ENCODE measurements at places on chromosomes 5 and 9. TPM values are rescaled to one million over a fixed set of nuclear protein-coding genes. Genes with fewer than 3 reads are reported as not detected.

DNA sequence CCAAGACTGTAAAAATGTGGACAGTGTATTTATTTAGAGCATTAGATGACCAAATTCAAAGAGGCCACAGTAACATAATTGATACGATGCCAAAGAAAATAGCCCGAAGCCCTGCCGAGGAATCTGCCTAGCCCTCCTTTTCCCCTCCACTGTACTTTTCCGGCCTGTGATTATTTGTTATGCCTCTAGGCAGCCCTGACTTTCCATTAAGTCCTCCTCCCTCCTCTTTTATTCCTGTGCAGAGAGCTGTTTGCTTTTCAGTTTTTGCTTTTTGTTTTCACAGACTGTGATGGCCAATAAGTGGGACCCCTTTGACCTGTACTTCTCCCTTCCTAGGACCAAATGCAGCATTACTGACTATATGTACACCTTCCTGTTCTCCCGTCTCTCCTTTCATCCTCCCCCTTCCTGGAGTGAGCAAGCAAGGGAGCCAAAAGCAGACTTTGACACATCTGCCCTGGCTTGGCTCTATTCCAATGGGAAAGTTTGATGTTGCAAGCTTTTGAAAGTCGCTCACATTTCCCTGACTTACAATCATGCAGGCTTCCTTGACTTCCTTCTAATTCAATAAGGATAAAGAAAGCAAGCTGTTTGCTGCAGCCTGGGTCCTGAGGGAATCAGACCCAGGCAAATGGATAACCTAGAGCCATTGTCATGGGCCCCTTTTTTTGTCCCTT, 76.1 kb downstream of the NREP start:
- no peak overlapping the region for H3K27ac ChIP-seq
- no peak for DNase-seq

The PCDHA13 gene
- not detected for total RNA-seq

The GCNT1 gene
- 13.1 TPM for total RNA-seq

The SLC45A2 gene
- total RNA-seq: not detected

The PCDHB5 gene
- total RNA-seq: not detected

DNA sequence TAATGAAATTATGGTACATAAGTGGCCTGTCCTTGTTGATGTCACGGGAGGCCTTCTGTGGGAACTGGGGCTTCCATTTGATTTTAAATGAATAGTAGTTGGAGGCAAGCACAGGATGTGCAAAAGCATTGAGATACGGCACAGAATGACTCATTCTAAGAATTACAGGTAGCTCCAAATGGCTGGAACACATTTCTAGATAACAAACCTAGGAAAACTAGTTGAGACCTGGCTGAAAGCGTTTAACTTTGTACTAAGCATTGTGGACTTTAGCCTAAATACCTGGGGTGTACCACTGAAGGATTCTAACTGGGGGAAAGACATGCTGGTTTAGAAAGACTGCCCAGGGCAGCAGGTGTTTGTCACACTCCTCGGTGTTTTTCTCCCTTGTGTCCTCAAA, 9.4 kb downstream of the SKP2 start:
- no peak overlapping the region for H3K27ac ChIP-seq
- no peaks in the 10 kb centered on the region for H3K27me3 ChIP-seq
- no peak overlapping the region for H3K4me3 ChIP-seq
- H3K36me3 ChIP-seq: peaks cover 51% of the 10 kb centered on the region

DNA sequence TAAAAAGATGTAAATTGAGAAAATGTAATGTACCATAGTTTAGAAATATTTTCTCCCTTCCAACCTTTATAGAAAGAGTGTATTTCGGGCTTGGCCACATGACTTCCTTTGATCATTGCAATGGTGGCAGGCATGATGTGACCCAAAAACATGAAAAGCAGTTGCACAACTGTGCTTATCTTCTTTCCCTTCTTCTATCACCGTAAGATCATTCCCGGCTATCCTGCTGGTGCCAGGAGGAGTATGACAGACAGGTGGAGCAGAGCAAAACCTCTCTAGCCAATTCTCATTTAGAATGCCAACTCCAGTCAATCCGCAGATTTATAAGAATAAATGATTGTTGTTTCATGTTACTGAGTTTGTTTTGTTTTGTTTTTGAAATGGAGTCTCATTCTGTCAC, 10.6 kb upstream of the TESK1 start:
- no peak for DNase-seq
- H3K27ac ChIP-seq: no peak overlapping the region
- peaks cover 2% of the 10 kb centered on the region for H3K36me3 ChIP-seq
- peaks cover 3% of the 10 kb centered on the region for H3K27me3 ChIP-seq

The POLK gene
- total RNA-seq: 38.0 TPM

DNA sequence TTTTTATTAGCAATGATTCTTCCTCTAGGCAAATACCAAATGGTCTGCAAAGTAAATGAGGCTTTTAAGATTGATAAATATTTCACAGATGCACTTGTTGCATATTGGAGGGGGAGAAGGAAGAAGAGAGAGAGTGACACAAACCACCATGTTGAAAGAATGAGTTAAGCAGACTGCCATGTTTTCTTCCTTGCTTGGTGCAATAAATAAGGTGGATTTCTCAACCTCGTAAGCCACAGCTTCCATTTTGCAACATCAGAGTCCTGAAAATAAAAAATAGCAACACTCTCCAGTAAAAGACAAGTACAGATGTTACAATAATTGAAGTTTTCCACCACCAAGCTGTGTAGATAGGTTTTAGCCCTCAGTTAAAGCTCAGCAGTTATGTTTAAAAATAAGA, 202.9 kb downstream of the SGCD start:
- H3K27me3 ChIP-seq: peaks cover 3% of the 10 kb centered on the region
- no peak overlapping the region for H3K27ac ChIP-seq
- H3K4me3 ChIP-seq: no peak overlapping the region
- DNase-seq: no peak

DNA sequence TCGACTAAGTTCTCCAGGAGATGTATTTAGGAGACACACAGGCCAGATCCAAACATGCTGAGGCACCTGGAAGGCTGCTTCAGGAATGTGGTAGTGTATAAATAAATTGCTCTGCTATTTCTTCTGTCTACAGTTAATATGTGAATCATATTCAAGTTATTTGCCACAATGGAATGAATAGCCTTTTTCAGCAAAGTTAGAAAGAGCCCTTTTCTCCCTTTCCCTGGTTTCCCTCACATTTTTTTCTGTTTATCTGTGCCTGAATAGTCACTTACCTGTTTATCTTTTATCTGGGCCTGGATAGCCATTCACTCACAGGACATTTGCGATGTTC, 44.1 kb upstream of the CLINT1 start:
- no peaks in the 10 kb centered on the region for H3K4me1 ChIP-seq
- H3K27me3 ChIP-seq: peaks cover 9% of the 10 kb centered on the region
- H3K36me3 ChIP-seq: no peaks in the 10 kb centered on the region
- no peak overlapping the region for H3K27ac ChIP-seq
- no peak for DNase-seq

DNA sequence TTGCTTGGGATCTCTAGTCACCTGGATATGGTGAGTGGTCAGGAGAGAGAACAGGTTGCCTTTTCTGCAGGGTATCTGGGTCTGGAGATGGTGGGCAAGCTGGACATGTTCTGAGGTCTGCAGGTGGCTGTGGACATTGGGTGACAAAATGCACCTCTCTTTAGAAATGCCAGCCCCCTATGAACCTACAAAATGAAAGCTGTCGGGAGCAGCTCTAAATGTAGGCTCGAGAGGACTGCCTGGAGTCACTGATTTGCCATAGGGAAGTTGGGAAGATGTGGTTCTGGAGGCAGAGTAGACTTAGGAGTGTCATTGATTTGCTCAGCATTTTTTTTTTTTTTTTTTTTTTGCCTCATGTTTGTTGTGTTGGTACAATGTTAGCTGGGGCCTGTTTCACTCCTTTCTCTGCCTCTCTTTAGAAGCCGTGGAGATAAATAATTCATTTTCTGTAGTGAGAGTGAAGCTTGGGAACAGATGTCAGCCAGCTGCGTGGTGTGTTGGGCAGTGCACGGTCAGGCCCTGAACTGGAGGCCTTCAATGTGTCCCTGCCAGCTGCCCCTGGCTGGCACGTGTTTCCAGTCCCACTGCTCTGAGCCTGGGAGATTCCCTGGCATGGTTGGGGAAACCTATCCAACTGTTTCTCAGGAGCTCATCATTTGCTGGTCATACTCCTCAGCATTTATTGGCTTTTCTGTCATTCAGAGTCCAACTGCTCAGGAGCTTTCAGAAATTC, 5.4 kb downstream of the RGS3 start:
- H3K36me3 ChIP-seq: no peaks in the 10 kb centered on the region
- H3K27ac ChIP-seq: no peak overlapping the region
- H3K27me3 ChIP-seq: no peaks in the 10 kb centered on the region
- H3K4me1 ChIP-seq: no peaks in the 10 kb centered on the region
- no peak overlapping the region for H3K4me3 ChIP-seq

The SPATA31A3 gene
- total RNA-seq: not detected

DNA sequence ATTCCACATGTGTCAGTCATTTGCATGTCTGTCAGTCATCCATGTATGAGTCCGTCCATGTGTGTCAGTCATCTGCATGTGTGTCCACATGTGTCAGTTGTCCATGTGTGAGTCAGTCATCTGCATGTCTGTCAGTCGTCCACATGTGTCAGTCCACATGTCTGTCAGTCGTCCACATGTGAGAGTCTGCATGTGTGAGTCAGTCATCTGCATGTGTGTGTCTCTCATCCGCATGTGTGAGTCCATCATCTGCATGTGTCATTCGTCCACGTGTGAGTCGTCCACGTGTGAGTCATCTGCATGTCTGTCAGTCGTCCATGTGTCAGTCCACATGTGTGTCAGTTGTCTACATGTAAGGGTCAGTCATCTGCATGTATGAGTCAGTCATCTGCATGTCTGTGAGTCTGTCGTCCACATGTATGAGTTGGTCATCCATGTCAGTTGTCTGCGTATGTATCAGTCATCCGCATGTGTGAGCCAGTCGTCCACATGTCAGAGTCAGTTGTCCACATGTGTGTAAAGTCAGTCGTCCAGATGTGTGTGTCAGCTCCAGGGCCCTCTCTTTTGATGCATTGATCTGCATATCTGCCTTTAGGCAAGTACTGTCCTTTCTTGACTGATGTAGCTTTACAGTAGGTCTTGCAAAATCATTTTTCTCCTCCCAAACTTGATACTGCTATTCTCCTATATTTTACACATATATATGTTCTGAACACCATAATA, 72.5 kb upstream of the CACNA1B start:
- H3K4me1 ChIP-seq: peaks cover 5% of the 10 kb centered on the region
- H3K4me3 ChIP-seq: no peak overlapping the region
- no peak overlapping the region for H3K27ac ChIP-seq

- H3K27ac ChIP-seq: no peak overlapping the region
- no peaks in the 10 kb centered on the region for H3K4me1 ChIP-seq
- H3K4me3 ChIP-seq: no peak overlapping the region
- no peak for DNase-seq
- peaks cover 37% of the 10 kb centered on the region for H3K27me3 ChIP-seq
Observed at GRCh38 chr5:149280124-149280523, 8.5 kb downstream of the AFAP1L1 start.

GRCh38 chr9:136434580-136435169, 5.0 kb downstream of the INPP5E start:
- peaks cover 18% of the 10 kb centered on the region for H3K4me1 ChIP-seq
- H3K36me3 ChIP-seq: peaks cover 6% of the 10 kb centered on the region
- no peaks in the 10 kb centered on the region for H3K27me3 ChIP-seq

GRCh38 chr9:21616082-21616778, 134.1 kb upstream of the IFNE start:
- no peak overlapping the region for H3K4me3 ChIP-seq
- DNase-seq: no peak

GRCh38 chr5:60668686-60669304, 31.2 kb downstream of the DEPDC1B start:
- no peak overlapping the region for H3K27ac ChIP-seq
- H3K4me1 ChIP-seq: peaks cover 9% of the 10 kb centered on the region
- H3K27me3 ChIP-seq: no peaks in the 10 kb centered on the region
- H3K4me3 ChIP-seq: no peak overlapping the region
- no peak for DNase-seq

DNA sequence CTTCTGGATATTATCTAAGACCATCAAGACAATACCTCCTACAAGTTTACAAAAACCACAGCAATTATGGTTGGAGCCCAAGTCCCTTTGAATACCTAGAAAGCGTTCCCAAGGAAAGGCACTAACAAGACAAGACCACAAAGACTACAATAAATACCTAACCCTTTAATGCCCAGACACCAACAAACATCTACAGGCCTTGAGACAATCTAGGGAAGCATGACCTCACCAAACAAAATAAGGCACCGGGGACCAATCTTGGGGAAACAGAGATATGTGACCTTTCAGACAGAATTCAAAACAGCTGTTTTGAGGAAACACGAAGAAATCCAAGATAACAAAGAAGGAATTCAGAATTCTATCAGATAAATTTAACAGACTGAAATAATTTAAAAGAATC, 37.8 kb downstream of the OXCT1 start:
- peaks cover 42% of the 10 kb centered on the region for H3K4me1 ChIP-seq
- H3K27ac ChIP-seq: no peak overlapping the region
- no peaks in the 10 kb centered on the region for H3K27me3 ChIP-seq
- DNase-seq: no peak
- H3K4me3 ChIP-seq: no peak overlapping the region

GRCh38 chr9:110918316-110919049, 119.8 kb downstream of the LPAR1 start:
- no peak overlapping the region for H3K4me3 ChIP-seq
- DNase-seq: no peak
- H3K27me3 ChIP-seq: no peaks in the 10 kb centered on the region
- no peaks in the 10 kb centered on the region for H3K4me1 ChIP-seq
- no peaks in the 10 kb centered on the region for H3K36me3 ChIP-seq
- H3K27ac ChIP-seq: no peak overlapping the region

GRCh38 chr9:37632479-37632878, 18.3 kb upstream of the FRMPD1 start:
- no peak overlapping the region for H3K27ac ChIP-seq
- no peak for DNase-seq
- no peaks in the 10 kb centered on the region for H3K36me3 ChIP-seq
- no peak overlapping the region for H3K4me3 ChIP-seq
- peaks cover 6% of the 10 kb centered on the region for H3K27me3 ChIP-seq
- H3K4me1 ChIP-seq: no peaks in the 10 kb centered on the region

The DCAF12 gene
- 49.7 TPM for total RNA-seq

The STOM gene
- 51.7 TPM for total RNA-seq

GRCh38 chr5:158546748-158547147, 553.0 kb downstream of the EBF1 start:
- H3K4me3 ChIP-seq: no peak overlapping the region
- peaks cover 4% of the 10 kb centered on the region for H3K4me1 ChIP-seq
- H3K36me3 ChIP-seq: no peaks in the 10 kb centered on the region
- peaks cover 2% of the 10 kb centered on the region for H3K27me3 ChIP-seq
- no peak for DNase-seq
